ENCODE measurements at places on chromosomes 5 and 9.
A peak's percentile ranks its signal among the peaks of the same experiment; 100 is the strongest.

DNA sequence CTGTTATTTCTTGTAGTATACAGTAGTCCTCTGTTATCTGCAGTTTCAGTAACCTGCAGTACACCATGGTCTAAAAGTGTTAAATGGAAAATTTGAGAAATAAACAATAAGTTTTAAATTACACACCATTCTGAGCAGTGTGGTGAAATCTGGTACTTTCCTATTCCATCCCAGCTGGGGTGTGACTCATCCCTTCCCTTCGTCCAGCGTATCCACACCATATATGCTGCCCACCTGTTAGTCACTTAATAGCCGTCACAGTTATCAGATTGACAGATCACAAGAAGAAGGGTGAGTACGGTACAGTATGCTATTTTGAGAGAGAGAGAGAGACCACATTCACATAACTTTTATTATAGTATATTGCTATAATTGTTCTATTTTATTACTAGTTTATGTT, 28.9 kb downstream of the FAM151B start:
- no peak for DNase-seq

- no peak for DNase-seq
Observed at GRCh38 chr9:124810663-124811355, 33.9 kb downstream of the OLFML2A start.

DNA sequence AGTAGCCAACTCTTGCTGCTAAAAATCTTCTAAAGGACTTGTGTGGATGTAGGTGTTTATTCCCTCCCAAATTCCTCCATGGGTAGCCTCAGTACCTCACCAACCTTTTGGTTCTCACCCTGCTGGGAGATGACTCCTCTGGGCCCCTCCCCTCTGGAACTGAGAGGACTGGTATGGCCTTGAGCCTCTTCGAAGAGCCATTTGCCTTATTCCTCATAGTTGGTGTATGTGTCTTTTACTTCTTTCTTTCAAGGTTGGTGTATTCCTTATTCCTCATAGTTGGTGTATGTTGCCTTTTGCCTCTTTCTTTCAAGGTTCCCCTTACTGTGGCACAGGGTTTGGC, 48.3 kb downstream of the GNAQ start:
- DNase-seq: no peak

GRCh38 chr5:6593148-6594016, 39.5 kb downstream of the NSUN2 start:
- no peak for DNase-seq

GRCh38 chr9:116174347-116174746, 20.8 kb downstream of the PAPPA start:
- no peak for DNase-seq

DNA sequence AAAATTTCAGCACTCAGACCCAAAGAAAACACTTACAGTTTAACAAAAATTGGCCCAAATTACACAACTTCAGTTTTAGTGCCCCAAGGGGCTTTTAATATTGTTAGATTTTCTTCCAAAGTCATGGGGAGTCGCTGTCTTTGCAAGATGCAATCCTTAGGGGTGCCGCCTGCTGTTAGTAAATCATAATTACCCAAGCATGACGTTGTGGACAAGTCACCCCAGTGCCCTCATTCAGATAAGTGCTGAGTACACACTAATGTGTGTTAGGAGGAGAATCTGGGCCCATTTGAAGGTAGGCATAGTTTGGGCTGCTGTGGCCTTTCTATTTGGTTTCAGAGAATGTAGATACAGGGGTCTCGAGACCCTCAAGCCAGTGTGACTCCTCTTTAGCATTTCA, 138.1 kb downstream of the SV2C start:
- DNase-seq: no peak

- no peak for DNase-seq
Observed at GRCh38 chr9:105138306-105138801, 106.1 kb upstream of the SLC44A1 start.

DNA sequence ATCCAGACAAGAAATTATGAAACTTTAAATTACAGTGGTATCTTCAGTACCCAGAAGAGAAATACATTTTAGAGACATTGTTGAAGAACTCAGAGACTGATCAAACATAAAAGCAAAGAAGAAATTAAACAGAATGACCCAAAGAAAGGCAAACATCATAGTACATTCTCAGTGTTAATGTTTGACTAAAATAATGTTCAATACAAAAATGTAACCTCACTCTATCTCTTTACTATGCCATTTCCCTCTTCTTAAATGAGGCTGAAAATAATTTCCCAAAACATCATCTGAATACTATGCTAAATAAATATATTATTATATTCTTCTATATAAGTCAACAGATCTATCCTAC, 22.8 kb downstream of the TMEM161B start:
- DNase-seq: no peak

DNA sequence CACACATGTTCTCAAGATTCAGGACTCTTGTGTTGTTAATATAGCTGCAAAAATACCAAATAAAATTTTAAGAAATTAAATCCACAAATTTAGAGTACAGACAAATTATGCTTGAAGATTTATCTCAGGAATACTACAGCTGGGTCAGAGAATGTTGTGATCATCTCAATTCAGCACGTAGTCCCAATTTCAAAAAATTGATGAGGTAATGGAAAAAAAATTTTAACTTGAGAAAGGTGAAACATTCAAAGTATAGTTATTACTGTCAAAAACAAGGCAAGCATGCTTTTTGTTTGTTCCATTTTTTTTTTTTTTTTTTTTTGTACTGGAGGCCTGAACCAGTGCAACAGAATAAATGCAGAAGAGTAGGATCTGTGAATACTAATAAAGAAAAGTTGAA, 29.4 kb downstream of the ICE1 start:
- DNase-seq: no peak

GRCh38 chr9:114737847-114738246, 55.9 kb upstream of the TEX48 start:
- DNase-seq: no peak

DNA sequence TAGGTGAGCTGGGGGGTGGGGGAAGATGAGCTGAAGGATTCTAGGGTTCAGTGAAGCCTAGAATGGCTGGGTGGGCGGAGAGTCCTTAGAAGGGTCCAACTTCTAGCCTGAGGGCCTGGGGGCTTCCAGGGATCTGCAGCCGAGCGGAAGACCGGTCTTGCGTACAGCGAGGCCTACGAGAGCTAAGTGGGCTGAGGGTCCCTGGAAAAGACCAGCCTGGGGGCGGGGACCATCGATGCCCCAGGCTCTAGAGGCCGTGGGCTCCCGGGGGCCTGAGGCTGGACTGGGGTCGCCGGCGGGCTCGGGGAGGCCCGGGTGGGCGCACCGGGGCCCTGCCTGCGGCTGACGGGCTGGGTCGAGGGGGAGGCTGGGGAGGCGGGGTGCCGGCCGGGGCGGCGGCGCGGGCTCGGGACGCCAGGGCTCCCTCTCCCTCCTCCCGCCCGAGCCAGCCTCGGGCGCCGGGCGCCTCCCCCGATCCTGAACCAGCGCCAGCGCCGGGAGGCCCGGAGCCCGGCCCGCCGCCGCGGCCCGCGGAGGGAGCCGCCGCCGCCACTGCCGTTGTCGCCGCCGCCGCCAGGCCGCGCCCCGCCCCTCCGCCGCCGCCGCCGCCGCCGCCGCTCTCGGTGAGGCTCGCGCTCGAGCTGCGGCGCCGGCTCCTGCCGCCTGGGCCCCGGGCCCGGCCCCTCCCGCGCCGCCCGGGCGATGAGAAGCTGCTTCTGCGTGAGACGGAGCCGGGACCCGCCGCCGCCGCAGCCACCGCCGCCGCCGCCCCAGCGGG, at the start of gene MVB12B:
Gene MVB12B (plus strand): TSS at position 602 of the 778 bp plus-strand sequence. CDS start 101 bp downstream, at position 703.
- peak; percentile 45 for DNase-seq

DNA sequence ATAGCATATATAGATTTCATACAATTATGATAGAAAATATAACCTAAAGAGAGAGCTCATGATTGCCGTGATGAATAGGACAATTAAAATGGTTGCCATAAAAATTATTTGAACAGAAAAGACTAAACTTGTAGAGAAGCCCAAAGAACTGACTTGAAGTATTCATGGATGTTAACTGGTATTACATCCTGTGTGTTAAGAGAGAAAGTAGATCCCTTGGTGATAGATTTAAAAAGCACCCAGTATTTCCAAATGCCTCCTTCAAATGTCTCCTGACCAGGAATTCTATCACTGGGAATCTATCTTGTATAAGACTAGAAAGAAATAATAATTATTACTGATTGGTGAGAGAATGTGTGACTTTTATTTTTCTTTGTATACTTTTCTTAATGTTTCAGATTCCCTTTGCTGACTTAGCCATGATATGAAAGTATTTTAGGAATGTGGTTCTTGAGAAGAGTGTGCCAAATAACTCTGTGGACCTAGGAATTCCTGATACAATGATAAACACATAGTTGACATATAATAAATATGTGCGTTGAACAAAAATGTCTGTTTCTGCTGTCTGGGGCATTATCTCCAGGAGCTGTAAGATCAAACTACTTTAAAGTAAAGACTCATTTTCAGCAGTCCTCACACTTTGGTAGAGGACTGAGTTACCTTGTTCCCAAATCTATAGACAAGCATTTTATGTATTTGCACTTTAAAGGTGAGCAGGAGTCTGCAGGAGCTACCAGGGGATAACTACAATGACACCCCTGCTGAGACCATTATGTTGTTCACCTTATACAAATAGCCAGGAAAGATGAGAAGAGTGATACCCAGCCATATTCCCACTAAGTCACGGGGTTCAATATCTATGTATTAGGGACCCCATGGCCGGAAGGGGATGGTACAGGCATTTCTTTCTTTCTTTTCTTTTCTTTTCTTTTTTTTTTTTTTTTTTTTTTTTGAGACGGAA, 211.1 kb upstream of the TLE4 start:
- DNase-seq: no peak

- DNase-seq: no peak
Observed at GRCh38 chr9:38720083-38720745, at the start of gene FAM240B. Gene FAM240B (minus strand): TSS chr9:38720133. CDS start chr9:38703999, 16,134 bp downstream.

- DNase-seq: no peak
Observed at GRCh38 chr5:130316971-130317680, 412.9 kb downstream of the CHSY3 start.

DNA sequence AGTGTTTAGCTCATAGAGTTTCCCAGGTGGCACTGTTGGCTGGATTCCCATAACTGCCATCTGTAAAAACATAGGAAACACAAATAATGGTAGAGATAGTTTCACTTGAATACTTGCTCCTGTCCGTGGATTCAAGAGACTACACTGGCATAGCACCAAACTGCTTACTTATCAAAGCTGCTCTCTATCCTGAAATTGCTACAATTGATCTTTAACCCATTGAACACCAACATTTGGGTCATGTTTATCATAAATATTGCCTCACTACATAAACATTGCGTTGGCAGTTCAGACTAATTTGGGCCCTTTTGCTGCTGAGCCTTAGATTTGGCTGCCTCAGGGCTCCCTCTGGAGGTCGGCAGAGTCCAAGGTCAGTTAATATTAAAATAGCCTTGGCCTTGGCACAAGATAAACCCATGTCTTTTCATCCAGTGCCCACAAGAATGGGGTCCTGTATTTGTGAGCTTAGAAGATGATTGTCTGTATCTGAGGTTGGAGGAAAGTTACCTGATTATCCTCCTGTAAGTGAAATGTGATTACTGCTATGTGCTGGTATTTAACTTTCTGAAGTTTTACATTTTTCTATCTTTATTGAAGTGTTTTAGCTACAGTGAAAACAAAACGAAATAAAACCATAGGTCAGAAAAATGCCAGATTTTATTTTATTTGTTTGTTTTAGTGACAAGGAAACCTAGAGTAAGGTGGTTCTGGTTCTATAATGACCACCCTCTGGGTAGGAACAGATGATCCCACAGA, 4.0 kb upstream of the RANBP3L start:
- no peak for DNase-seq

GRCh38 chr9:84903963-84904362, 234.4 kb downstream of the NTRK2 start:
- no peak for DNase-seq

DNA sequence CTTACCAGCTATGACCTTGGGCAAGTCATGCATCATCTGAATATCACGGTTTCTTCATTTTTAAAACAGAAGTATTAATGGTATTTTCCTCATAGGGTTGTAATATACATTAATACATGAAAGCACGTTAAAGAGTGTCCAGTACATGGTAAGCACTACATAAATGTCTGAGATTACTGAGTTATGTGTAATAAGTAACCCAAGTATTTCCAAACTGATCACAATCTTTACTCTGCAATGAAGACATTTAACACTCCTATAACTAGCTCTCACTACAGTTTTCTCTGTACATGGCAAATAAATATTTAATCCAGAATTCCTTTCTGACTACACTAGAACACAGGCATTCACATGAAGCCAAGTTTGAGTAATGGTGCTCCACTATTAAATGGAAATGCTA, 4.0 kb downstream of the GLDC start:
- no peak for DNase-seq

DNA sequence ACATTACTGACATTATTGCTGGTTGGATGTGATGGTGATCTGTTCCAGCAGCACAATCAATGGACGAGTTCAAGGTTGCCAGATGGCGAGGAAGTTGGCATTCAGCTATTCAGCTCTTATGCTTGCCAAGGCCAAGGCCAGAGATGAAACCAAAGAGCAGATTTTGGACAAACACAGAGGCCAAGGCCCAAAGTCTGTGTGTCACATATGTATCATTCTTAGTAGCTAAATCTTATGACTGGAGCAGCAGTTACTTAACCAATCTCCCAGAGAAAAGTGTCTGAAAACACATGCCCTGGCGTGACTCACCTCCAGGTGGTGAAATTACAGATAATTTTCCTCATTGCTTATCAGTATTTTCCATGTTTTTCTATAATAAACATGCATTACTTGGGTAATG, 189.0 kb upstream of the EGFLAM start:
- DNase-seq: no peak

DNA sequence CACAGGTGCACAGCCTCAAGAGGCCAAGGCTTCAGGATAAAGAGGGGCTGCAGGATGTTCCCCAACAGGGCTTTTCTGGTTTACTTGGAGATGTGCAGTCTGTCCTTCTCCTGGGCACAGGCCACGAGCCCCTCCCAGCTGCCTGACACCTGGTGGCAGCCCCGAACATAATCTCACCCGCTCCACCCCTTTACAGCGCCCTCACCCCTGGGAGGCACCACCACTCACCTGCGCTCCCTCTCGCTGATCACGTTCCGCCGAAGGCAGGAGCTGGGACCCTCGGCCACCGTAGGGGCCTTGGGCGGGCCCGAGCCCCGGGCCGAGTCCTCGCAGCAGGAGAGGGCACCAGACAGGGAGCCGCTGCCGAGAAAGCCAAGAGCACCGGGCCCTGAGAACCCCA, 514 bp downstream of the SOHLH1 start:
- DNase-seq: no peak

DNA sequence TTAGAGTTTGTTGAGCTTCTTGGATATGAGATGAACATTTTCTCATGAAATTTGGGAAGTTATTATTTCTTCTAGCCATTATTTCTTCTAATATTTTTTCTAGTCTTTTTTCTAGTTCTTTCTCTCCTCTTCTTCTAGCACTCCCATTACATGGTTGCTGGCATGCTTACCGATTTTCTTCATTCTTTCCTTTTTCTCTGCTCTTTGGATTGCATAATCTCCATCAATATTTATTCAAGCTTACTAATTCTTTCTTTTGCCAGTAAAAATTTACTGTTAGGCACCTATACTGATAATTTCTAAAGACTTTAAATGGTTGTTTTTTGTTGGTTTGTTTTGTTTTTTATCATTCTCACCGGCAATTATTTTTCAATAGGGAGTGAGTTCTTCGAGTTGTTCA, 114.8 kb upstream of the RASEF start:
- no peak for DNase-seq

All from stimulated activated CD4-positive, alpha-beta T cell treated with anti-CD3 and anti-CD28 coated beads, TNF-alpha, amount 100 ng/mL, for 1 hour (primary cell).